ENCODE measurements at places on chromosomes 6 and 20. TPM values are rescaled to one million over a fixed set of nuclear protein-coding genes. Genes with fewer than 3 reads are reported as not detected.

DNA sequence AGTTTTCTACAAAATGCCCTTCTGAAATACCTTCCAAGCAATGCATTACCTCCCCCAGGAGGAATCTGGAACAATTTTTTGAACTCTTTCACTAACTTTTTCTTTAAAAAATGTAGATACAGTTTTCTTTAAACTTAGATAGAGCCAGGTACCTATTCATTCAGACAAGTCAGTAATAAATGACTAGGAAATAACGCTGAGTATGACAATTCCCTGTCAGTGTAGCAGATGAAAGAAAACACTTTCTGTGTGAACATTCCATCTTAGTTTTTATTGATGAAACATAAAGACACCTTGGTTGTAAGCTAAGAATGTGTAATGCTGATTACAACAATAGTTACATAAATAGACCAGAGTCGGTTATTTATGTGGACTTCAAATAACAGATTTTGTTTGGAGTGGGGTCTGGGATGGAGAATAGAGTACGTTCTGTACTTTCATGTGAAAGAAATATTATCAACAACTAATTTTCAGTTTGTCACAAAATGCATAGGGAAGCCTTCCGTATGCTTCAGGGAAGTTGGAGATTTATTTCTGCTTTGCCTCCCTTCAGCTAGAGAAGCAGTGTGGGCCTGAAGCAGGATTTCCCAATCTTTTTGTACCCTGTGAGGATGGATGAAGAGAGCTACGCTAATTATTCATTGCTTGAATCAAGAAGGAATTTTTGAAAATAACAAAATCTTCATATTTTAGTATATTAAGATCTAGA, 19.2 kb upstream of the QKI start:
- no peaks in the 10 kb centered on the region for H3K27me3 ChIP-seq
- no peak for DNase-seq
- no peak overlapping the region for H3K4me3 ChIP-seq
- H3K4me1 ChIP-seq, result peaks cover 15% of the 10 kb centered on the region
- no peaks in the 10 kb centered on the region for H3K36me3 ChIP-seq

DNA sequence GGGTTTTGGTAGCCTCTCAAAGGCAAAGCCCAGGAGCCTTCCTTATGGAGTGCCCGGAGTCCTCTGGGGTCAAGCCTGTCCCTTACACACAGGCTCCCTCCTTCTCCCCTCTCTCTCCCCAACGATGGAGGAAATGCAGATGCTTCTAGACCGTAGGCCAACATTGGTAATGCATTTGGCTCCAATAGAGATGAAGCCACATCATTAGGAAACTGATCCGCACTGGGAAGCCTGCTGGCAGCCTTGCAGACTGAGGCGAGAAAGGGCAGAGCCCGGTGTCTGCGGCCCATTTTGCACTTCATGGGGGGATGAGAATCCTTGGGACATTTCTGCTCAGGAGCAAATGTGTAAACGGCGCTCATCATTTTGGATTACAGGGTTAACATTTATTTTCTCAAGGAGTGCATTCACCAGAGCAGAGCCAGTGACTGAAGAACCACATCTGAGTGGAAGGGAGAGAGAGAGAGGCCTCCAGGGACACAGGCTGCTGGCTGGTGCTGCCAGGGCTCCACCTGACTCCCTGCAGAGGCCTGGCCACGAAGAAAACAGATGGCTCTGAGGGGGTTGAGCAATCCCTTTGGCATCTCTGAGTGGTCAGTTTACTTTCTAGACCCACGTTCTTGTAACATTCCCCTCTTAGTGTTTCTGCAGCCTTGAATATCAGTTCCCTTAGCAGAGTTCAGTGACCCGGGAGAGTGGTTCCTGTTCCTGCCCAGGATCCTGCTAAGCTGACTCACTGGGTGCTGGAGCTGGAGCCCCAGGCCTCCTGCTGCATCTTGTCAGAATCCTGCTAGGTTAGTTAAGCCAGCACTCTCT, 4.4 kb upstream of the CST3 start:
- no peaks in the 10 kb centered on the region for H3K27me3 ChIP-seq
- H3K4me1 ChIP-seq, result peaks cover 26% of the 10 kb centered on the region
- no peak overlapping the region for H3K4me3 ChIP-seq
- H3K36me3 ChIP-seq, result no peaks in the 10 kb centered on the region

GRCh38 chr20:17666481-17666880, 15.6 kb downstream of the RRBP1 start:
- H3K36me3 ChIP-seq, result peaks cover 17% of the 10 kb centered on the region
- H3K4me1 ChIP-seq, result peaks cover 29% of the 10 kb centered on the region
- no peaks in the 10 kb centered on the region for H3K27me3 ChIP-seq
- no peak overlapping the region for H3K27ac ChIP-seq
- H3K4me3 ChIP-seq, result no peak overlapping the region
- DNase-seq, result no peak

DNA sequence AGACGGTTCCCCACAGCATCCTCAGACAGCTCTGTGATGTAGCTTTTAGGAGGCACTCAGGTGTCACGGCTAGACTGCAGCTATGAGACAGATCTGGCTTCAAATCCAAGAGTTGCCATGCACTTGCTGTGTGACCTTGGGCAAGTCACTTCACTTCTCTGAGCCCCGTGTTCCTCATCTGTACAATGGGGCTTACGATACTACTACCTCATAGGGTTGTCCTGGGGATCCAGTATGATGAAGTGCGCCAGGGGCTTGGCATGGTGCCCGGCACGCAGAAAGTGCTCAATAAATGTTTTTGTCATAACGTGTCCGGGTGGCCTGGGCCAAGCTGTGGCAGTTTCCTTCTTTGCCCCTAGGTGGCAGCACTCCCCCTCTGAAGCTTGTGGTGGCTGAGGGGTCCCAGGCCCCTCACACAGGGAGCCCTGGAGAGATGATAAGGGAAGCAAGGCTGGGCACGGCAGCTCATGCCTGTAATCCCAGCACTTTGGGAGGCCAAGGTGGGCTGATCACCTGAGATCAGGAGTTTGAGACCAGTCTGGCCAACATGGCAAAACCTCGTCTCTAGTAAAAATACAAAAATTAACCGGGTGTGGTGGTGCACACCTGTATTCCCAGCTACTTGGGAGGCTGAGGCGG, 19.1 kb upstream of the CHMP4B start:
- no peak overlapping the region for H3K27ac ChIP-seq
- DNase-seq, result peak; percentile 48
- H3K36me3 ChIP-seq, result peaks cover 11% of the 10 kb centered on the region
- no peaks in the 10 kb centered on the region for H3K27me3 ChIP-seq

- H3K36me3 ChIP-seq, result no peaks in the 10 kb centered on the region
- H3K4me3 ChIP-seq, result no peak overlapping the region
- DNase-seq, result peak; percentile 26
These were observed 18.5 kb downstream of the NOX3 start for GRCh38 chr6:155436981-155437749.

GRCh38 chr6:10854922-10855632, 16.7 kb upstream of the MAK start:
- no peak for DNase-seq
- H3K36me3 ChIP-seq, result no peaks in the 10 kb centered on the region
- H3K4me3 ChIP-seq, result no peak overlapping the region

DNA sequence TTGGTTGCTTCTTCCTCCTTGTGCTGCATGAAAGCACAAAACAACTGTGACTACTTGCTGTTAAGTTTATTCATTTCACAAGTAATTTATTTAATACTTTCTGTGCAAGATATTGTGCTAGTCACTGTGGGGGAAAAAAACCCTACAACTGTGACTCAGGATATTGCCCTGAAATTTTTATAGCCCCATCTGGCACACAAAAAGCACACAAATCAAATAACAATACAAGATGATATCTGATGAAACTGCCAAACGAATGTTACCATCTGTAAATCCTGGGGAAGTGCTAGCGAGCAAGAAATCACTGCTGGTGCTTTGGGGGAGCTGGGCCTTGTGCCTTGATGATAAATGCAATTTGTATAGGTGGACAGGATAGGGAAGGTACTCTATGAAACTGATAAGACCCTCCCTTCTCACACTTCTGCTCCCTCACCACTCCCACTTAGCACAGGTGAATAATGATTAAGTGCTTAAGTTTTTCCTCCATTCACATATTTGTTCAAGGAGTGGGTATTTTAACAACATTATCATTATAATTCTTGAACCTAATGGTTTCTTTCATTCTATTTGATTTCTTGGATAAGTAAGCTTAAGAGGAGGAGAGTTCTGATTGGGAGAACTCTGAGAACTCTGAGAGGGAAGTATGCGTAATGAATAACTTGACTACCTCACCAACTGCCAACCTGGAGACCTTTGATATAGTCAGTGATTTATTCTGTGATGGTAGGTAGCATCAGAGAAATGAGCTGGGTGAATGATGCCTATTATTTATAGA, 115.3 kb downstream of the RTN4IP1 start:
- peak; percentile 48 for DNase-seq
- H3K4me1 ChIP-seq, result peaks cover 36% of the 10 kb centered on the region
- H3K4me3 ChIP-seq, result peak overlapping the region; percentile 95
- H3K27ac ChIP-seq, result peak overlapping the region; percentile 96
- H3K27me3 ChIP-seq, result no peaks in the 10 kb centered on the region
- peaks cover 2% of the 10 kb centered on the region for H3K36me3 ChIP-seq

DNA sequence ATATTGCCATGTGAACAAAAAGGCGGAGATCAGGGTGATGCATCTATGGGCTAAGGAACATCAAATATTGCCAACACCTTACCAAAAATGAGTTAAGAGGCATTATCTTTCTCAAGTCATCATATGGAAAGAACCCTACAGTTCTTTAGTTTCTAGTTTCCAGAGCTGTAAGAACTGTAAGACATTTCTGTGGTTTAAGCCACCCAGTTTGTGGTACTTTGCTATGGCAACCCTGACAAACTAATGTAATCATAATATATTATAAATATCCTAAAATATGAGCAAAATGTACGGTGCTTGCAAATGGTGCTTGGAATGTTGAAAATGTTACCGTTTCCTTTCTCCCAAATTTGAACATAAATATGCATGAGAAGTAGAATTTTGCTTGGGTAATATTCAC, 349.6 kb downstream of the PHF3 start:
- no peaks in the 10 kb centered on the region for H3K36me3 ChIP-seq
- no peaks in the 10 kb centered on the region for H3K4me1 ChIP-seq

- H3K27me3 ChIP-seq, result no peaks in the 10 kb centered on the region
- H3K4me1 ChIP-seq, result peaks cover 34% of the 10 kb centered on the region
- no peak for DNase-seq
- no peak overlapping the region for H3K4me3 ChIP-seq
- H3K36me3 ChIP-seq, result peaks cover 31% of the 10 kb centered on the region
- H3K27ac ChIP-seq, result no peak overlapping the region
These were observed 5.3 kb downstream of the RAB32 start for GRCh38 chr6:146548898-146549374.

GRCh38 chr6:124551711-124552233, 410.5 kb upstream of the RNF217 start:
- DNase-seq, result no peak
- H3K27me3 ChIP-seq, result no peaks in the 10 kb centered on the region
- no peak overlapping the region for H3K4me3 ChIP-seq
- no peak overlapping the region for H3K27ac ChIP-seq

The RAB44 gene
- 0.09 TPM for total RNA-seq

The UST gene
- total RNA-seq, result 10.0 TPM
